ENCODE measurements at places on chromosomes 6 and 20. TPM values are rescaled to one million over a fixed set of nuclear protein-coding genes. Genes with fewer than 3 reads are reported as not detected.

The CD24 gene
- 3.3 TPM for total RNA-seq

DNA sequence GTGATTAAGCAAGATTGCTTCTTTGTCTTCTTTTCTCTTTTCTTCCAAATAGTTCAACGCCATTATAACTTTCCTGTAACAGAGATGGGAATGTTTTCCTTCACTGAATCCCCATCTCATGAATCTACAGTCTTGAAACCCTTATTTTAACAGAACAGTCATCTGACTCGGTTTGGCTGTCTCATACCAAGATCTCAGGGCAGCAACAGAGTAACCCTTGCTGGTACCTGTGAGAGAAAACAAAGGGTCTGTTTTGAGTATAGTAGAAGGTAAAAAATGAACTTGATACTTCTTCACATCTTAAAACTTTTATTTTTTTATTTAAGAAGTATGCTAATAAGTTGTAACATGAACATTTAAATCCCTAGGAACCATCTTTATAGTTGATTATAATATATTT lies 19.6 kb upstream of the DSE start:
- no peak for DNase-seq

The TASP1 gene
- total RNA-seq = 22.7 TPM

- DNase-seq = no peak
Observed at GRCh38 chr6:128275030-128275429, 245.4 kb downstream of the PTPRK start.

DNA sequence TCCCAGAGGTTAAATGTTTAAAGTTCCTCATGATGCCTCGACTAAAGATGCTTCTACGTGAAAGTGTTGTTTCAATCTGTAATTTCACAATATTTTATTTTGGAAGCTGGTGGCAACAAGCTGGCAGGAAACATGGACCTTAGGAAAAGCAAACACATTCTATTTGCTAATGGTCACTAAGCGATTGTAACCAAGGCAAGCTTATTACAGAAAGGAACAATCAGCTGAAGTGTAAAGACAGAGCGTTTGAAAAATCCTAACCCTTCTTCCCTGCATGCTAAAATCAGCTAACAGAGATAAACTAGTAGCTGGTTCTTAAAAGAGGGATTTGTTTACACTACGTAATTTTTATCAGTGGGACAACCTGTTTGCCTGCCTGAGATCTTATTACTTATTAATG lies 50.0 kb downstream of the IL20RA start:
- DNase-seq = no peak

GRCh38 chr6:4324746-4325145 lies 189.4 kb upstream of the ECI2 start:
- no peak for DNase-seq

The ADGB gene
- 0.31 TPM for total RNA-seq

DNA sequence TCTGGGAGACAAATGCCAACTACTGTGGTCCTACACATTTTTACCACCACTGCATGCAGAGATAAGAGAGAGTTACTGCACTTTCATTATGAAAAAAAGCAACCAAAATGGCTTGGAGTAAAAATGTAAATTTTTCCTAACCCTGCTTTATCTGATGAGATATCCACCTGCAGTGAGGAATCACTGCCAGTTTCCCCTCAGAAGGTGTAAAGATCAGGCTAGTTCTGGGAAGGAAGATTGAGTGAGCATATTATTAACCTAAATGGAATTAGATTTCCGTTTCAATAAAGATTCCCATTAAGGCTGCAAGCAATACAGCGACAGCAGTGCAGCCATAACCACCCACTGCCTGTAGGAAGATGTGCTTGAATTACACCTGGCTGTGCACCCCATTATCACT lies 84.9 kb downstream of the QRSL1 start:
- DNase-seq = no peak

DNA sequence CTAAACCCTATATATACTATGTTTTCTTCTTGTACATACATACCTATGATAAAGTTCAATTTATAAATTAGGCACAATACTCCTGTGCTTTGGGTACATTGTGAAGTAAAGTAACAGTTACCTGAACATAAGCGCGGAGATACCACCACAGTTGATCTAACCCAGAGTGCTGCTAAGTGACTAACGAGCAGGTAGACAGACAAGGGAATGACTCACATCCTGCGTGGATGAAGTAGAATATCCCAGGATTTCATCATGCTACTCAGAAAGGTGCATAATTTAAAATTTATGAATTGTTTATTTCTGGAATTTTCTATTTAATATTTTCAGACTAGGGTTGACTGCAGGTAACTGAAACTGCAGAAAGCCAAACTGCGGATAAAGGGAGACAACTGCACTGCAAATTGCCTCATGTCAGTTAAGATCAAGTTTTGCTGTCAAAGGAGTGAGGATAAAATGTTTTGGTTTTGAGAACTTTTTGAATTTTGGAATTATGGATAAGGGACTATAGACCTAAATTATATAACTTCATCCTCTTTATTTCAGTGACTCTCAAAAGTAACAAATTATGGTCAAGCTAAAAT lies 14.4 kb downstream of the MKKS start:
- DNase-seq = no peak

The TAF4 gene
- total RNA-seq = 20.1 TPM

GRCh38 chr6:36133912-36134311 lies 3.6 kb downstream of the MAPK13 start:
- no peak for DNase-seq

DNA sequence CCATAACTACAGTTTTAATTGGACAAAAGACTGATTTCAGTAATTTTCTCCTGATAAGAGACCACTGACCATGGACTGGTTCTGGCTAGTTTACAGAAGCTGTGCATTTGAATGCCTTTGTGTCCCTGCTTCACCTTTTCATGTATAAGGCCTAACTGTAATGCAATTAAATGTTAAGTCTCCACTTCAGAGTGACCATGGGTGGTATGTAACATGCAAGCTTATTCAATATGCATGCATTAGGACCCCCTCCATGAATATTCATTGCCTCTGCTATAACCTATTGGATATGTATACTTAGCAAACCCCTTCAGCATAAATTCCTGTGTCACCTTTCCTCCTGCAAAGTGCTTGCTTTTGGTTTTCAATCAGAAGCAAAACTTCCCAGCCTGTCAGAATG lies 2.2 kb downstream of the UBD start:
- no peak for DNase-seq

The SLC22A16 gene
- total RNA-seq = 0.22 TPM

The FNDC1 gene
- 13.7 TPM for total RNA-seq

DNA sequence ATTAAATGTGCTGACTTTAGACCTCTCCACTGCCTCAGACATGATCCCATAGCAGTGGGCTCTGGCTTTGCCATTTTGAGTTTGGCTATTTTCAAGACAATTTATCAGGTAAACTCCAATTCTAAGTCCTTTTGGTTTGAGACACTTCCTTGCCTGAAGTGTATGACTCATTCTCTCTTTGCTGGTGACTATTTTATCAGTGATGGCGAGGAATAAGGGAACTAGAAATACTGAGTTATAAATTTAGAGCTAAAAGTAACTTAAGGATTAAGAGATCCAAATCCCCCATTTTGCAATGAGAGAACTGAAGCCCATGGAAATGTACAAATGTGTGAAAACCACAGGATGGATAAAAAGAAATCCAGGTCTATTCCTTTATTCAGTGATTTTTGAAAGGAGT lies 30.9 kb upstream of the CD83 start:
- no peak for DNase-seq

GRCh38 chr6:133891927-133892812 lies 3.3 kb downstream of the TCF21 start:
- DNase-seq = no peak
